ENCODE measurements at places on chromosomes 4 and X.

DNA sequence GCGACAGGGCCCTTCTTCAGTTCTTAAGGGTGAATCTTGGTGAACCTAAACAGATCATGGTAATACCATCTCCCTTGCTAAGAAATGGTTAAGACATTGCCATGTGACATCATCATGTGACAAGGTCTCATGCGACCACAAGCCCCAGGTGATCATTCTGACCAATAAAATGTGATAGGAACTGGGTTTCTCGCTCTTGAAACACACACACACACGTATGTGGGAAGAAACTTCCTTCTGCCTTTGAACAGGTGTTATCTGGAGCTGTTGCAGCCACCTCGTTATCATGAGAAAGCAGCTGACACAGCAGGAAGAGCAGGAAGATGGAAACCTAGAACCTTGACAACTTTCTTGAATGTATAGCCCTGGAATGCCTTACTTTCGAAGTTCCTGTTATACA, 10.2 kb downstream of the SOD3 start:
- DNase-seq: no peak

DNA sequence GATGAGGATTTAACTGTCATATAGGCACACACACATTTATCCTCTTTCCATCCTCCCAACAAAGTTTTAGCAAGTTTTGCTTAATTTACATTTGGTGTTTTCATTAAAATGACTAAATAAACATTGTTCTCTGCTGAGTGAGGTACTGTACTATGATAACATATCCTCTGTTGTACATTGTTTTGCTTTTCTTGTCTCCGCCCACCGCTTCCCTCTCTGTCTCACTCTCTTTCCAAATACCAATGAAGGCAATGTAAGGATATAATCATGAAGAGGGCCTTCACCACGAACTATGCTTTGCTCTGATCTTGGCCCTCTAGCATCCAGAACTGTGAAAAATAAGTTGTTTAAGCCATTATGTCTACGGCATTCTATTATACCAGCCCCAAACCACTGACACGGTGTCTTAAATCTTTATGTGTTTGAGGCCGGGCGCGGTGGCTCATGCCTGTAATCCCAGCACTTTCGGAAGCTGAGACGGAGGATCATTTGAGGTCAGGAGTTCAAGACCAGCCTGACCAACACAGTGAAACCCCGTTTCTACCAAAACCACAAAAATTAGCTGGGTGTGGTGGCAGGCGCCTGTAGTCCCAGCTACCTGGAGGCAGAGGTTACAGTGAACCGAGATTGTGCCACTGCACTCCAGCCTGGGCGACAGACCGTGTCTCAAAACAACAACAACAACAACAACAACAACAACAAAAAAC, 65.3 kb downstream of the HPRT1 start:
- no peak for DNase-seq

GRCh38 chrX:150540965-150541364, 27.5 kb upstream of the MTM1 start:
- DNase-seq: no peak

GRCh38 chr4:119550857-119551532, 77.6 kb downstream of the PDE5A start:
- no peak for DNase-seq

DNA sequence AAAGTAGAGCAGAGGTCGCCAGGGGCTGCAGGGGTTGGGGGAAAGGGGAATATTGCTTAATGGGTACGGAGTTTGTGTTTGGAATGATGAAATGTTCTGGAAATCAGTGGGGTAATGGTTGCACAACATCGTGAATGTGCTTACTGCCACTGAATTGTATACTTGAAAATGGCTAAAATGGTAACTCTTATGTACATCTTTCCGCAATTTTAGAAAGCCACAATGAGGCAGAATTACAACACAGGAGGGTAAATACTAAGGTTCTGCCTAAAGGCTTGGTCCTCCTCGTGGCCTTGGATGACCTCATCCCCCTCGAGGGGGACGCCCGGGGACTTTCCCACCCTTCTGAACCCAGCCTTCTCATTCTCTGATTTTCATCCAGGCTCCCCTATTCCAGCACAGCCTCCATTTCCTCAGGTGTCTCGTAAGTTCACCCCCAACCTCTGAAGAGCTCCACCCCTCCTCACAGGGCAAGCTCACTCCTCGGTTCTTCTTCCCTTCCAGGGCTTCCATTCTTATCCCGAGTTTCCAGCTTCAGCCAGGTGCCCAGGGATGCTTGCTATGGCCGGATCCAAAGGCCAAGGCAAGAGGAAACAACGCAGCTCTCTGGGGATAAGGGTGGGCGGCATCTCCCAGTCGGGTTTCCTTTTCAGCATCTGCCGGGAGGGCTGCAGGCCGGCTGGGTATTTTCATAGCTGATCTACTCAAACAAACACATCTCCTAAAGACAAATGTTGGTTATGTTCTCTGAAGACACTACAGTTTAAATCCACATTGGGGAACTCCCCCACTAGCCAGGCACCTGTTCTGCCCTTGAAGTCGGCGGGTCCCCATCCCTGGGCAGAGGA, 71.3 kb upstream of the ACSL1 start:
- DNase-seq: no peak

Measured in mammary epithelial cell (primary cell).